Iris pigment epithelial cell (primary cell): ENCODE measurements at places on chromosomes 1 and 21.

GRCh38 chr1:9759939-9760338 is 63.8 kb downstream of the CLSTN1 start:
- DNase-seq, result no peak

DNA sequence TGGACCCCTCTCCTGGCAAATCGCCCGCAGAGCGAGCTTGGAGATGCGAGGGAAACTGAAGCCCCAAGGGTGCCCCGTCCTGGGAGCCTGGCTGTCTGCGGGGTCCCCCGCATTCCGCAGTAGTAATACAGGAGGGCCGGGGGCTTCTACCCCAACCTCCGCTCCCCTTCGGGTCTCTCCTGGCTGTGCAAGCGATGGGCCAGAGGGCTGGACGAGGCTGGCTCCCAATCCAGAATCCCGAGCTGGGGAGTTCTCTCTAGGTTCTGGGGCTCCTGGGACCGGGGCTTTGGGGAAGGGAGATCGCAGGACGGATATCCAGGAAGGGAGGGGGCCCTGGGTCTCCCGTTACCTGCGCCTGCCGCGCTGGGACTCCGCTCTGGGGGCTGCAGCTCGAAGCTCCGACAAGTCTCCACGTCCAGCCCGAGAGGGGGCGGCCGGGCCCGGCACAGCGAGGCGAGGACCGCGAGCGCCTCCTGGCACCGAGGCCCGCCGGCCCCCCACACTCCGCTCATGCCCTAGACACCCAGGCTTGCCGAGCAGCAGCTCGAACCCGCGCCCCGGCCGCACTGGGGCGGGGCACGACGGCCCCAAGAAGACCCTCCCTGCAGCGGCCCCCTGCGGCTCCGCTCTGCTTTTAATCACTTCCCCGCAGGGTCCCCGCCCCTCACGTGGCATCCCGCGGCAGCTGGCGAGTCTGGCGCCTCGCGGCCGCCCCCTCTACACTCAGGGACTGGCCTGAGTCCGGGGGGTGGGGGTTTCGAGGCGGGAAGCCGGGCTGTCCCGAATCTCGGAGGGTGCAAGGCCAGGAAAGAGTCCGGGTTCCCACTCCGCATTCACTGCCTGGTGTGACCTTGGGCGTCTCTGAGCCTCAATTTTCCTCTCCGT is at the start of gene SYT6:
SYT6 (minus strand) TSS at position 609 of the 885 bp plus-strand sequence; CDS start at position 512, 97 bp downstream.
- no peak for DNase-seq

DNA sequence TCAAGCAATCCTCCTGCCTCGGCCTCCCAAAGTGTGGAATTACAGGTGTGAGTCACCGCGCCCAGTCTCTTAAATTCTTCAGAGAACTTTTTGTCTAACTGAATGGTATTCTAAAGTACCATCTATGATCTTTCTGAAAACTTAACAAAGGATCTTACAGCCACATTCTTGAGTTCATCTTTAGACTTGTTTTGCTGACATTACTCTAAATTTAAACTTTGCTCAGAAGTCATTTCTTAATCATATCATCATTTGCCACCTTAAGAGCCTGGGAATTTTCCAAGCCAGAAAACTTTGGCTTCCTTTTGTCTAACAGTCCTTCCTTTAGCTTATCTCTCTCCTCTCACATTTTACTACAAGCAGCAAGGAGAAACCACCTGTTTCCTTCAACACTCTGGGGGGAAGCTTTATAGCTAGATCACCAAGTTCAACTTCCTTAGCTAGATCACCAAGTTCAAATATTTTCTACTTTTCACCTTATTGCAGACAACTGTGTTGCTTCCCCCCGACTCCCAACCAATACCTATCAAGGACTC is 5.4 kb upstream of the ZBTB8A start:
- DNase-seq, result no peak

DNA sequence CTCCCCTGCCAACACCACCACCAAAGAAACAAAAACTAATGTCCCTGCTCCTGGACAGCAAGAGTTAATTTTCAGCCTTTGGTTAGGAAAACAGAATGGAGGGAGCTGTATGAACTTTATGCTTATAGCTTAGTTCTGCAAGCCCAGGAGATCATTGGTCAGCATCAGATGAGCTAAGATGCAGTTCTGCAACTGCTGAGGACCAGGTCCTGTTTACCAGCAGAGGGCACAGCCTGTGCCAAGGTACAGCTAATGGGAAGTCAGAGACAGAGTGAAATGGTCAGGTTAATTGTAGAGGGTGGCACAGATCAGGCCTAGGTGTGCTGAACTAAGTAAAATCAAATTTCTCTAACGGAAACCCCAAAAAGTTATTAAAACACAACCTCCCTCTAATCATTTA is 161.3 kb downstream of the ROR1 start:
- no peak for DNase-seq

GRCh38 chr1:182301467-182302198 is 90.0 kb downstream of the GLUL start:
- DNase-seq, result peak; percentile 28

- DNase-seq, result no peak
These were observed 57.9 kb upstream of the ADARB1 start for GRCh38 chr21:45016406-45017038.

- peak; percentile 88 for DNase-seq
These were observed 57.1 kb upstream of the COX20 start for GRCh38 chr1:244778344-244778743.

GRCh38 chr1:216902669-216903381 is 179.6 kb upstream of the ESRRG start:
- DNase-seq, result peak; percentile 31

GRCh38 chr1:109133815-109134214 is 19.9 kb downstream of the ELAPOR1 start:
- DNase-seq, result no peak

DNA sequence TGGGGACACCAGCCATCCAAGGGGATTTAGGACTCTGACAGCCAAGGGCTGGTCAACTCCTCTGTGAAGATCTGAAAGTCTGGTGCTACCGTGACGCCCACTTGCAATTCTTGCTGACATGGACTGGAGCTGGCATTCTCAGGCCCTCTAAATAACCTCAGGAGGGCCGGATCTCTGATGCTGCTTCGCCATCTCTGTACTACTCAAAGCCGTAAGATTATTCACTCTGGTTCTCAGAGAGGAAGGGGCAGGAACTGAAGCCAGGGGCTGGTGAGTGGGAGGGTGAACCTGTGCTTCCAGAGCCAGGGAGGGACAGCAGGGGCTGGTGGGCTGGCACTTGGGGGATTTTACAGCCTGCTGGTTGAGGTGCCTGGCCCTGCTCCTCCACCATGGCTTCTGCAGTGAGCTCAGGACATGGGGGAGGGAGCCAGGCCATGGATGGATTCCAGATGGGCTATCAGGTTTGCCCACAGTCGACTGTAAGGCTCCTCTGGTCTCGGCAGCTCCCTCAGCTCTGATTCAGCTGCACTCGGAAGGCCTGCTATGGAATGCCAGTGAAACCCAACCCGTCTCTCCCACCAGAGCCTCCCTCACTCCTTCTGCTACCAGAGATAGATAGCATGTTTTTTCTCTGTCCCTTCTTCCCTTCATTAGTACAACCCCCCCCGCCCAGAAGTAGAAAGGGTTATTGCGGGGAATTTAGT is 84.5 kb downstream of the PLXNA2 start:
- peak; percentile 91 for DNase-seq

DNA sequence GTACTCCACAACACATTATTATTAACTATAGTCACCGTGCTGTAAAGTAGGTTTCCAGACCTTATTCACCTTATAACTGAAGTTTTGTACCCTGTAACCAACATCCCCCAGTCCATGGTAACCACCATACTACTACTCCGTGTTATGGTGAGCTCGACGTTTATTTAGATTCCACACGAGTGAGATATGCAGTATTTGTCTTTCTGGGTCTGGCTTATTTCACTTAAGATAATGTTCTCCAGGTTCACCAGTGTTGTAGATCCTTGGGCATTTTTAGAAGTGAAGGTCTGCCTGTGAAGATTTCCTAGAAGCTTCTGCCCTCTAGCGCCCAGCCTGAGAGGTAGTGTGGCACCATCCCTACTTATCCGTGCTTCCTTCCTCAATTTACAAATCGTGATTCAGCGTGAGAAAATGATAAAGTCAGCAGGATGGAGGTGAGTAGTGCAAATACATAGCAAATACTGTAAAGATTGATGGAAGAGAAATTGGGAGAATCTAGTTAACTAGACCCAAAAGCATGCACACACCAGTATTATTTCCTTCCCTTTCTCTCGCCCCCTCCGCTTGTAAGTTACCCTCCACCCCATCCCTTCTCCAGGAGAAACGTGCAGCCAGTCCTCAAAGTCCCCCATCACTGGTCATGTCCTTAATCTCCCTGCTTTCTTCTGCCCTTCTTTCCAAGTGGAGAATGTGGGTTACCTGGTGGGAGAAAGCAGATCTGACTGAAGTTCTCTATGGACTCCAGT is 36.0 kb upstream of the DISC1 start:
- peak; percentile 80 for DNase-seq

DNA sequence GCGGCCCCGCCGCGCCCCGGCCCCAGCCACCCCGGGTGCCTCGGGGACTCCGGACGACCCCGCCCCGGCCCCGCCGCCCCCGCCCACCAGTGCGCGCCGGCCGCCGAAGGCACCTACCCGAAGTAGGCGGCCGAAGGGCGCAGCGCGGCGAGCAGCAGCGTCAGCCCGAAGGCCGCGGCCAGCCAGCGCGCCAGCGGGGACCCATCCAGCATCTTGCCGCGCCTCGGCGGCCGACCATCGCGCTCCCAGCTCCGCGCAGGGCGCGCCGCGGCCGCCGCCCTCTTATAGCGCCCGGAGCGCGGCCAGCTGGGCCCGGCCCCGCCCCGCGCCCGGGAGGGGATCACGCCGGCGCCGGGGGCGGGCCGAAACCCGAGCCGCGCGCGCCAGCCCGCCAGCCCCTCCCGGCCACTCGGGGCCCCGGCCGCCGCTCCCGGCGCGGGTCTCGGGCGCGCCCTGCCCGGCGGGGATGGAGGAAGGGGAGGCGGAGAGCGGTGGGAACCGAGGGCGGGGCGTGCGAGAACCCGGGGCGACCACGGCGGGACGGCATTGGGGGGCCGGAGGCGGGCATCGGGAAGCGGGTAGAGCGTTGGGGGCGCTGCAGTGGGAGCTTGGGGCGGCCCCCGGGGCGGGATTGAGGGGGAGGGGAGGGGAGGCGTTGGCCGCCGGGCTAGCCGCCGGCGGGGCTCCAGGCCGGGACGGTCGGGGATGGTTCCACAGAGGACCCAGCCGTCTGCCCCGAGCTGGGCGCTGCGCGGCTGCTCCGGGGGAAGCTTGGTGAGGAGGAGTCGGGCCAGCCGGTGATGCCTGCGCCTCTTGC is at the start of gene WNT9A:
WNT9A (minus strand) TSS at position 257 of the 817 bp plus-strand sequence; CDS start at position 212, 45 bp downstream.
- peak; percentile 52 for DNase-seq

- no peak for DNase-seq
These were observed 8.6 kb downstream of the H6PD start for GRCh38 chr1:9243066-9243739.

GRCh38 chr1:113874012-113874879 is 2.7 kb upstream of the PTPN22 start:
- peak; percentile 56 for DNase-seq

DNA sequence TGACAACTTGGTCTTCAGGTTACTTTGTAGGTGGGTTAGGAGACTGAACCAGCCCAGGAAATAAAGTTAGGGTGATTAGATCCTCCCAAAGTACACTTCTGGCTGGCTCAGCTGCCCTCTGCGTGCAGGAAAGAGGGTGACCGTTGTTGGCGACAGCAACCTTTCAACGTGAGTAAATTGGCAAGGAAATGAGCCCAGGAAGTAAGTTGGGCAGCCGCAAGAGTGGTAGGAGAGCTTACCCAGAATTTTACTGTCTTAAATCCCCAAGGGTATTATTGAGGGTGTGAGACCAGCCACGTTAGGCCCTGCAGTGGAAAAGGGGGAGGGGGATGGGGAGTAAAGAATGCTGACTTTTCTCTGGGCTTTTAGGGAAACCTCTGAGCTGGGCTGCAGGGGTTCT is 1.6 kb downstream of the TENT5C start:
- no peak for DNase-seq

GRCh38 chr1:37822906-37823815 is 15.2 kb upstream of the YRDC start:
- DNase-seq, result peak; percentile 71

DNA sequence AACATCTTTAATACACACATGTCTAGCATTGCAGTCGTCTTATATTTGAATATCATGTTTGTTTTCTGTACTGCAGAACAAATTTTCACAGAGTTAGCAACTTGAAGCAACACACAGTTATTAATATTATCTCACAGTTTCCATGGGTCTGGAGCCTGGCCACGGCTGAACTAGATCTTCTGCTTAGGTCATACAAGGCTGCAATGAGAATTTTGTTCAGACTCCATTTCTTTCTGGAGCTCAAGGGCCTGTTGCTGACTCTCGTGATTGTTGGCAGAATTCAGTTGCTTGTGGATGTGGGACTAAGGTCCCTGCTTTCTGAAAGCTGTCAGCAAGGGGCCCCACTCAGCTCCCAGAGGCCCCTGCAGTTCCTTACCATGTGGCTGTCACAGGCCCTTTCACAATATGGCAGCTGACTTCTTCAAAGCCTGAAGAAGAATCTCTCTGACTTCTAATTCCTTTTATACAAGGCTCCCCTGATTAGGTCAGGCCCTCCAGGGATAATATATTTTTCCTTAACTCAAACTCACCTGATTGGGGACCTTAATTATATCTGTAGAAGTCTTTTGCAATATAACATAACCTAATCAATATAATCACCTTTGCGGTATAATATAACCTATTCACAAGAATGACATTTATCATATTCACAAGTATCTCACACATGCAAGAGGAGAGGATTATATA is 296.3 kb downstream of the NFIA start:
- no peak for DNase-seq

DNA sequence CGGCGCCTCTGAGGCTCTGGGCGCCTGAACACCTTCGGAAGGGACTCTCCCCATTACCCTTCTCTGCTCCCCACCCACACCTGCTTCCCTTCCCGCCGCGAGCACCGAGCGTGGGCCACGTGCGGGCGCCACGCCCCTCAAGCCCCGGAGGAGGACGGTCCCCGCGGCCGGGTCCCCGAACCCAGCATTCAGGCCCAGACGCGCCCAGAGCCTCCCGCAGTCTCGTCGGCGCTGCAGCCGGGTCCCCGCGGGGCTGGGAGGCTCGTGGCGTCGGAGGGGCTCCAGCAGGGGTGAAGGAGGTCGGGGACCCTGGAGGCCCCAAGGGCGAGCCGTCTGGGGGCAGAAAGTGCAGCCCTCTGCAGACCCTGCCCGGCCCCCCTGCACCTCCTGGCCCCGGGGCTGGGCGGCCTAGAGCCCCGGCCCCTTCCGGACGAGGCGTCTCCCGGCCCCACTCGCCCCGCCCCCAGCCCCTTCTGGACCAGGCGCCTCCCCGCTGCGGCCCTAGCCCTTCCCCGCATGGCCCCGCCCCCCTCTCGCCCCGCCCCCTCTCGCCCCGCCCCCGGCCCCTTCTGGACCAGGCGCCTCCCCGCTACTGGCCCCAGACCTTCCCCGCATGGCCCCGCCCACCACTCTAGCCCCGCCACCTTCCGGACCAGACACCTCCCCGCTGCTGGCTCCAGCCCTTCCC is 378 bp upstream of the SMIM1 start:
- DNase-seq, result peak; percentile 64
